Stimulated activated CD4-positive, alpha-beta T cell treated with anti-CD3 and anti-CD28 coated beads, Interleukin-4, amount 100 ng/mL, for 4 hours (primary cell): ENCODE measurements at places on chromosomes 16 and 17.

DNA sequence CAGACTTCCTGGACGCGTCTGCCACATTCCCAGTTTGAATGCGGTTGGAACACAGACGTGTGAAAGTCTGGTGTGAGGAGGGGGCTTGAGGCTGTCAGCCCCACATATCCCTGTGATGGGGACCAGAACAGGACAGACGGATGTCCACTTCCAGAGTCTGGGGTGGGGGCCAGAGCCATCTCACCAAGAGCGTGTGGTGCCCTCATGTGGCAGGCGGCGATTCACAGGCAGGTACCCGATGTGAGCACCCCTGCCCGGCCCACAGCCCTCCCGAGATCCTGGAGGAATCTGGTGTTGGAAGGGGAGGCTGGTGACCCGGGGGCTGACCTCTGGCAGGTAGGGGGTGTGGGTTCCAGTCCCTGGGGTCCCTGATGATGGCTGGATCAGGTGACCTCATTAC, 51.5 kb downstream of the ENGASE start:
- DNase-seq = no peak

GRCh38 chr17:71118039-71118438, 948.7 kb downstream of the KCNJ2 start:
- DNase-seq = no peak

DNA sequence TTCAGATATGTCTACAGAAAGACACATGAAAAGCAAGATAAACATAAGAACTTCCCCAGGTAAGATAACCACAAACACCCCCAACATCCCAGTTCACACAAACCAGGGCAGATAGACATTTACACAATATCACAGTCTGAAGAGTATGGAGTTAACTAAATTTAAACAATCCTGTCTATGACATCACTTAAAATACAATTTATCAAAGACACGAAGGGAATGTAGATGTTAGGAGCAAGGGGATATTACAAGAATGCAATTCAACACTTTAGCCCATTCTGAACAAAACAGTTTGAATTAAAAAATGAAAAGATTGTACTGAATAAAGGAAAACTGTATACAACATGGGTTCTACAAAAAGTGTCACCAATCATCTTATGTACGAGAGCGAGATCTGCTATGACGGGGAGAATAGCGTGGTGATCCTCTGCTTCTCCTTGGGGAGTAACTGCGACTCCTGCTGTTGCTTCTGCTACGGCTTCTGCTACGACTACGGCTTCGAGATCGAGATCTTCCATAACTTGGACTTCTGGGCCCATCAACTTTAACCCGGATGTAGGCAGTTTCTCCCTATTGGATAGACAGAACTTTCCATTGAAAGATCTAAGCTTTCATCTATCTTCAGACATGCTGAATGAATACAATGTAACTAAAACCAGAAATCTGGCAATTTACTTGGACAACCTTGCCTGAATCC, 1.9 kb downstream of the SRSF1 start:
- no peak for DNase-seq

DNA sequence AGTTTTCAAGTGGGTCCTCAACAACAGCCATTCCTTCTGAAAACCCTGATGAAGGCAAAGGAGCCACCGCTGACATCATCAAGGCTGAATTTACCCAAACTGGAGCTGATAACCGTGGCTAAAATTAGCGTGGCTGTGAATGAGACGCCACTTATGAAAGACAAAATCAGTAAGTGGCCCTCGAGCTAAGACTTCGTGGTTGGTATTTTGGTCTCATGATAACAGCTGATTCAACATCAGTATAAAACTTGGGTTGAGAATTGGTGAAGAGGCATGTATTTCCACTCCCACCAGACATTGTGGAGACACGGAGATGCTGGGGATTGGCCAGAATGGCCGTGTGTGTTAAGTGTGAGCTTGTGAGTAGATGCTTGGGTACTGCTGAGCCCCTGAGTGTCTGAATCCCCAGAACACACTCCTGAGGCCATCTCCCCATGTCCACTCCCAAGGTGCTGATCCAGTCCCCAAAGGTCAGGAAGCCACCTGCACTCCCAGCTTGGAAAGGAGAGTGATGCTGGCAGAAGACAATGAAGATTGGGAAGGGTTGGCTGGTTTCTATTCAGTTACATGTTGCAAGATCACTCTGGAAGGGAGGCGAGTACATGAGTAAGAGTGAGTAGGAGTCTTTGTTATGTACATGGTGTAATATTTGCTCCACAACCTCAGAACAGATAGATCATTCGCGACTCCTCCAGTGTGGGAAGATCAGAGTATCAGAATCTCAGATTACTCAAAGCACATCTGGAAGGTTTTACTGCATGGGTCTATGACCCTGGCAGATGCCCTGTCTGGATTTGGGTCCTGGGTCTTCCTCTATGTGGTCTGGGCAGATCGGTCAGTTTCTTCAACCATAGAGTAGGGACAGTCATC, 207.7 kb downstream of the HS3ST3A1 start:
- no peak for DNase-seq

- no peak for DNase-seq
These were observed 80.0 kb downstream of the USP32 start for GRCh38 chr17:60311936-60312335.

GRCh38 chr16:87688876-87689815, 76.6 kb downstream of the KLHDC4 start:
- no peak for DNase-seq

DNA sequence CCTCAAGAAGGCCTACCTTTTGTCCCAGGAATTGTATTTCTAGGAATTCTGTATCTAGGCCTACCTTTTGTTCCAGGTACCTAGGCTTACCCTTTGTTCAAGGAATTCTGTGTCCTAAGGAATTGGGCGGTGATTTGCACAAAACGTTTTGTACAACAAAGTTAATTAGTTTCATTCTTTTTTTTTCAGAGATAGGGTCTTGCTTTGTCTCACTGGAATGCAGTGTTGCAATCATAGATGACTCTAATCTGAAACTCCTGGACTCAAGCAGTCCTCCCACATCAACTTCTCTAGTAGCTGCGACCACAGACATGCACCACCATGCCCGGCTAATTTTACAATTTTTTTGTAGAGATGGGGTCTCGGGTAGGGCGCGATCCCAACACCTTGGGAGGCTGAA, 7.0 kb downstream of the CDR2L start:
- no peak for DNase-seq

DNA sequence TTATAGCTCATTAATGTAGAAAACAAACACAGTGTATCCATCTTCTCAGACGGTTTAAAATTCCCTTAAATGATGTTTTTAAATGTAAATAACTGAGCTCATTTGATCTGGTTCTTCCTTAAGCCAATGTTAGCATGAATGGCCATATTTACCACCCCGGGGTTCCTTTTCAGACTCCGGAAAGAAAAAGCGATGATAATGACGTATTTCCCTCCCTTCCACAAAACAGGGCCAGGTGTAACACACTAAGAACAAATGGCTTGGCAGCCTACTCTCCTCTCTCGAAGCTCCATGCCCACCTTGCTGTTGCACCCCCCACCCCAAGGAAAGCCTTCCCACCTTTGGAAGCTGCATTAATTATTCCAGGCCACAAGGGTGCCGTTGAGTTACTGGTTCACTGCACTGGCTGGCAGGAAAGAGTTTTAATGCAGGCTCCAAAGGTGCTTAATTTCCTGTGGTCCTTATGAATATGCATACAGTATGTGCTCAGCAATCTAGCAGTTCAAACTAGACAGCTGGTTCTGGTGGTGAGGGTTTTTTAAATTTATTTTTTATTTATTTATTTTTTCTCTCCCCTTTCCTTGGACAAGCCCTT, 378.9 kb downstream of the WWOX start:
- DNase-seq = no peak

DNA sequence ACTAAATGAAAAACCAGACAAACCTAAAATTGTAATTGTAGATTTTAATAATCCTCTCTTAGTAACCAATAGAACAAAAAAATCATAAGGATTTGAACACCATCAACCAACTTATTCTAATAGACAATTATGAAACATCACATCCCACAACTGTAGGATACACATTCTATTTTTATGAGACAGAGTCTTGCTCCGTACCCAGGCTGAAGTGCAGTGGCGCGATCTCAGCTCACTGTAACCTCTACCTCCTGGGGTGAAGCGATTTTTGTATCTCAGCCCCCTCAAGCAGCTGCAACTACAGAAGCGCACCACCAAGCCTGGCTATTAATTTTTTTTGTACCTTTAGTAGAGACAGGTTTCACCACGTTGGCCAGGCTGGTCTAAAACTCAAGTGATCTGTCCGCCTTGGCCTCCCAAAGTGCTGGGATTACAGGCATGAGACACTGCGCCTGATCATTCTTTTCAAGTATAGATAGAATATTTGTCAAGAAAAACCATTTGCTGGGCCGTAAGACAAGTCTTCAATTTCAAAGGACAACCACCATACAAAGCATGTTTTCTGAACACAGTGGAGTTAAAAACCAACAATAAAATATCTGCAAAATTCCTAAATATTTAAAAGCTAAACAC, 49.8 kb downstream of the CREBBP start:
- DNase-seq = no peak

DNA sequence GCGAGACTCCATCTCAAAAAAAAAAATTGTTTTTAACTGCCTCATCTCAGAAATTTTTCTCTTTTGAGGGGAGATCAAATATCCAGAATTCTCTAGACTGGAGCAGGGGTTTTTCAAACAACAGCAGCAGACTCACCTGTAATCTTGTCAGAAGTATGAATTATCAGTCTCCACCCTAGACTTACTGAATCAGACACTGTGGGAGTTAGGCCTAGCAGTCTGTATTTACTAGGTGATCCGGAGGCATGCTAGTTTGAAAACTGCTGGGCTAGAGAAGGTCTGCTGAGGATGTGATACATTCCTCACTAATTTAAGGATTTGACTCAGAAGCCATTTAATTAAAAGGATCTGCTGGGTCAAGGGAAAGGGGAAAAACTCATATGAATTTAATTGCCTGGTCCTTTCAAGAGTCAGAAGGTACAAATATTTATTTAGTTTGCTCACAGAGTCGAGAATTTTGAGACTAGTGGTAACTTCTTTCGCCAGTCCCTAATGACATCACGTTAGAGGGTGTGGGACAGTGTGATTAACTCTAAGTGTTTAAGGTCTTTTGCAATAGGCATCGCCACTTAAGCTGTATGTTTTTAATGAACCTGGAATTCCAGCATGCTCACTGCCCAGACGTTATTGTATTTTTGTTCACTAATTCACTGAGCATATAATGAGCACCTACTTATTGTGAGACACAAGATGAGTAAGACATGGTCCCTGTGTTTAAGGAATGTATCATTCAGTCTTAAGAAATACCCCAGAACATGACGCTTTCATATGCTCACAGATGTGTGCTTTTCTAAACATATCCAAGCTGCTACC, 14.2 kb downstream of the ATP6V0A1 start:
- DNase-seq = no peak

DNA sequence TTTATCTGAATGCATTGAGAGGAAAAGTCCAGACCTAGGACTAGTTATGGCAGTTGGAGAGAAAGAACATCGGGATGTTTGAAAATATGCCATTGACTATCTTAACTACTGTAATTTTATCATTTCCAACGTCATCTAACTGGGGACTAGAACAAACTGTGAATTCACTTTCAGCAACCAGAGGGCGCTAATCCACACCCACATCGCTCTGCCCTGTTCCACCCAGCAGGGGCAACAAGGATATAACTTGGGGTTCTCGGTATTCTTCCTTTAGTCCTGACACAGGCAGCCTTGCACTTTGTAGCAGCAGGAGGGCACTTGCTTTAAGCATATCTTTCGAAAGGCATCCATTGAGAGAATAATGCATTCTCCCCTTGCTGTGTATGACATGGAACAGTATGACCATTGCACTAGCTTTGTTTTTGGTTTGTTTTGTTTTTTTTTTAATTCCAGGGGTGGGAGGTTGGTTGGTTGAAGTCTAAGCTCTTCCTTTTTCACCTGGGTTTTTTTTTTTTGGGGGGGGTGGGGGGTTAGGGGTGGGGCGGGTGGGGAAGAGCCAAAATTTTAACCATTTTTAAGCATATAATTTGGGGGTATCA, 31.5 kb downstream of the SIAH1 start:
- peak; percentile 60 for DNase-seq

GRCh38 chr17:63941751-63942150, 9.6 kb upstream of the CD79B start:
- no peak for DNase-seq

- DNase-seq = no peak
These were observed 15.4 kb downstream of the CLUH start for GRCh38 chr17:2695961-2696760.

DNA sequence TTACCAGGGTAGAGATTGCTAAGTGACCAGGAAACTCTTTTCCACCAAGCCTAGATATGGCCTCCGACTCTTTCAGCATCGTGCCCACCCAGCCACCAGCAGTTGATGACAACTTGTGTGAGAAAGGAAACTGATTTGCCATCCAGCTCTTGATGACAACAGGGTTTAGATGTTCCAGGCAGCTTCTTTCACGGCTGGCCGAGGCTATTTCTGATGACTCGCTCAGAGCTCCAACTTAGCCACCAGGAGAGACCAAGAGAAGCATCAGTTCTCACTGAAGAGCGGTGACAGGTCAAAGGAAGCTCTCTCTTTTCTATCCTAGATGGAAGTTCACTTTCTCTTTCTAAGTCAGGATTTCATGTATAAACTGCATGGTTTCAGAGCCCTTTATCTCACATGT, 61.2 kb downstream of the MPHOSPH6 start:
- DNase-seq = no peak

DNA sequence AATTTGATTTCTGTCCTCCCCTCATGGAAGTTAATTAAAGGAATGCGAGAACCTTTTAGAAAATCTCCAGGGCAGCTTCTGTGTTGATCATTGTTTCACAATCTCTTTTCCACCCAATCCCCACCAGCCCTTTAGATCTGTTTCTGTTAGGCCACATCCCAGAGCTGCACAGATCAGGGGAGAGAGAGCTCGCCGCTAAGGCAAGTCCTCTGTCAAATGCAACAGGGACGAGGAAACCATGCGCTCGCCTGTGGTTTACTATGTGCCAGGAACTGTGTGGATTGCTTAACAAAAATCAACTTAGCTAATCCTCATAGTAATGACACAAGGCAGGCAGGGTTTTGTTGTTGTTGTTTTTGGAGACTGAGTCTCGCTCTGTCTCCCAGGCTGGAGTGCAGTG, 115.4 kb downstream of the SALL1 start:
- no peak for DNase-seq

- no peak for DNase-seq
These were observed 41.8 kb downstream of the PSME3IP1 start for GRCh38 chr16:57144027-57144426.

DNA sequence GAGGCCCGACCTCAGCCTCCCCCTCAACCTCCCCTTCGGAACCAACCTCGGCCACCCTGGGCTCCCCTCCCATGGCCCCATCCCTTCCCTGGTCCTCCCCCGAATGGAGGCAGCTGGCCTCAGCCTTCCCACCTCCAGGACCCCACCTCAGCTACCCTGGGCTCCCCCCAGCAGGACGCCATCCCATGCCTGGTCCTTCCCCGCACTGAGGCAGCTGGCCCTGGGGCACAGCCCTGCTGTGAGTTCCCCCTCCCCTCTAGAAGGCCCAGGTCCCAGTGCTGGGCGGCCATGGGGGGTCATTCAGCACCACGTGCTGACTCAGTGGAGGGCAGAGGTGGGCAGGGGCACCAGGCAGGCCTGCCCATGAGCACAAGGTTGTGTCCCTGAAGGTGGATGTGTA, 28.9 kb upstream of the PVALEF start:
- DNase-seq = no peak
